ENCODE measurements at places on chromosomes 3 and 15.

GRCh38 chr15:51837792-51838251 is 8.4 kb downstream of the TMOD3 start:
- no peak for DNase-seq

DNA sequence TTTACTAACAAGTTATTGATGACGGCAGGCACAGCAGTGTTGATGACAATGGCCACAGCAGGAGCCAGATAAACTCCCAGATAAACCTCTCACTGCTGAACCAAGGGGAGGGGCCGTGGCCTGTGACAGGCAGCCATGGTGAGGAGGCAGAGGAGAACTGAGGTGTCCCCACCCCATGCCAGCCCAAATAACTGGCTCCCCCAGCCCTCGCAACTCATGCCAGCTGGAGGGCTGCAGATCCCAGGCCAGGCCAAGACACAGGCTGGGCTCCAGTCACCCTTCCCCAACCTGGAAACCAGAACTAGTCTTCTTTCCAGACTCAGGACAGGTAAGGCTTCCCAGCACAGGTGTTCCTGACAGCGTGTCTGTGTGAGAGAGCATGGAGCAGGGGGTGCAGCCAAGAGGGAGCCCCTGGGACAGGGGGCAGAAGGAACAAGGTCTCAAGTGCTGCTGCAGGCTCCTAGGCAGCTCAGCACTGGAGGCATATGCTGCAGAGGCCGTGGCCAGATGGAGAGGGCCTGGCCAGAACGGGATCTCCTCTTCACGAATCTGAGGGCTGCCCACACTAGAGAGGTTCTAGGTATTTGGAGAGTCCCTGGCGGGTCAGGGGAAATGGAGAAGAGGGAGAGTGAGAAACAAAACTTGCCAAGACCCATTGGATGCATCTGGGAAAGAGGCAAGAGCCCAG is 15.9 kb downstream of the PLA2G4F start:
- DNase-seq = no peak

- no peak for DNase-seq
These were observed 921.1 kb downstream of the ROBO1 start for GRCh38 chr3:78846718-78847117.

GRCh38 chr3:192843723-192844485 is 73.8 kb downstream of the MB21D2 start:
- DNase-seq = no peak

DNA sequence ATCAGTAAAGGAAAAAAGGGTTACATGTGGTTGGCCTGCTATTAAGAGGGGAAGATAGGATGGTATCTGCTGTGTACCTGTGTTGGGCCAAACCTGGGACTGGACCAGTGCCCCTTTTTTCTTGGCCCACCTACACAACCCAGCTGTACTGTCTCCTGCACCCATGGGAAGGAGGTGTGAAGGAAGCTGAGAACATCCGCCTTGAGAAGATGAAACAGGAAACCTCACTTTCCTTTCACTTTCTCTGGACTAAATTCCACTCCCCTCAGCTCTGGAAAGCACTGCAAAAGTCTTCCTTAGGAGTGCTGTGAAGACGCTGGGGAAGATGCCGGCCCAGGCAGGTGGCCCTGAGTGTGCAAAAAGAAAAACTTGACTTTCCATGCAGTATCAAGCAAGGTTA is 37.6 kb downstream of the LRRN1 start:
- no peak for DNase-seq

DNA sequence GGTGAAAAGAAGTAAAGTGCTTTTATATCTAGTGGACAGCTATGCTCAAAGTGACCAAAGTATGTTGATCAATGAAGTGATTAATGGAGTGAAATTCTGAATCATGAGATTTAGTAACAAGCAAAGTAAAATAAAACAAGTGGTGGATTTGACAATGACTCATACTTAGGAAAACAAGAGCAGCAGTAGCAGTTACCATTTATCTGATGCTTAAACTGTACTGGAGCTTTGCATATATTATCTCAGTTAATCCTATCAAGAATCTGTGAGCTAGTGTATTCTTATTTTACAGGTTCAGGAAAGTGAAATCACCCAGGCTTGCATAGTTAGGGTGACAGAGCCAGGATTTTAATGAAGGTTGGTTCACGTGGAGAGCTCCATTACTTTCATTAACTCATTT is 50.6 kb upstream of the SPATA16 start:
- no peak for DNase-seq

DNA sequence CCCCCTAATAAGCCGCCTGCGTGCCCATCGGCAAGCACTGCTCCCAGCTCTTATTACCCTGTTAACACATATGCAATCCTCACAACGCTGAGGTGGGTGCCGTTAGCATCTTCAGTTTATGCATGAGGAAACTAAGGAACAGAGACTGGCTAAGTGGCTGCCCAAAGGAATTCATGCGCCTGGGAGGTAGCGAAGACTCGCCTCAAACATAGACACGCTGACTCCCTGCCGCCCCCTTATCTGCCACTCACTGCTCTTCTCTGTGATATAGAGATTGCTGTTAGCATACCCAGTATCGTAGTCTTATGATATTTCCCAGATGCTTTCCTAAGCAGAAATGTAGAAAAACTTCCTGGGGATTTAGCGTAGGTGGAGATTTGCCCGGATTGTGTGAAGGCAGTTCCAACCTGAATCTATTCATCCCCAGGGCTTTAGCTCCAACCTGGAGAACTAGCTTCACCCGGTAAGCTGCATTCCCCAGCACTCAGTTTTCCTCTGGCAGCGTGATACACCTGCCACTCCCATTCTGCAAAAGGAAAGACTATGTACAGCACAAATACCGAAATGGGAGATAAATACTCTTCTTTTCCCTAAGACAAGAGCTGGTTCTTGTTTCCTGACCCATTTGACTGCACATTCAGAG is 23.7 kb upstream of the CD47 start:
- no peak for DNase-seq

DNA sequence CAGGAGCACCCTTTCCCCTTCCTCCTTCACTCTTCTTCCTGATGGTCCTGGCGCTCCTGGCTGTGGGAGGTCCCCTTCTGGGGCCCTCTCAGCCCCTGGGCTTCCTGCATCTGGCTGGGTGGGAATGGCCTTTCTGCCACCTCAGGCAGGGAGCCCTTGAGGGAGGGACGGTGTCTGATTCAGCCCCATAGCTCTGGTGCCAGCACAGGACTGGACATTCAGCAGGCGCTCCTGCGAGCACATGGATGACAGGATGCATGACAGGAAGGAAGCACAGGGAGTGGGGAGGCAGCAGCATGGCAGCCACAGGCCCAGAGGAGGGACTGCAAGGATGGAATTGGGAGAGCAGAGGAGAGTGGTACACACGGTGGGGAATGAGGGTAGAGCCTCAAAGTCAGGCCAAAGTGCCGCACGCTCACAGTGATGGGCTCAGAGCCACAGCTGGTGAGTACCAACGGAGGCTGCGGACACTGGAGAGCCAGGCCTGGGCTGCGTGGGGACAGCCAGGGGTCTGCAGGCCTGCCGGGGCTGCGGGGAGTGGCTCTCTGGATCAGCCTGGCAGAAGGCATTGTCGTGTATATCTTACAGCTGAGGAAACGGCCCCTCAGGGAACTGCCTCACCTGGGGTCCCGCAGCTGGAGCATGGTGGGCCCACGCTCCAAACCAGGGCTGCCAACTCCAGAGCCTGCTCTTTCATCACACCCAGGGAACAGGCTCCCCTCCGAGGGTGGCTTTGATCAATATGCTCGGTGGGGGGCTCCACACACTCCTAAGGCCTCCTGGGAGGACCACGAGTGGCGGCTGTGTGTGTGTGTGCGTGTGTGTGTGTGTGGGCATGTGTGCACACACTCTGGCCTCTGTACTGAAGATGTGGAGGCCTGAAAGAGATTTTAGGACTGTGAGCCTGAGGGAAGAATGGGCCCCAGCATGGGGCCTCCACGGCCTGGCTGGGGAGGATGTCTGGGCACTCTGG is 51.4 kb upstream of the CTSH start:
- no peak for DNase-seq

DNA sequence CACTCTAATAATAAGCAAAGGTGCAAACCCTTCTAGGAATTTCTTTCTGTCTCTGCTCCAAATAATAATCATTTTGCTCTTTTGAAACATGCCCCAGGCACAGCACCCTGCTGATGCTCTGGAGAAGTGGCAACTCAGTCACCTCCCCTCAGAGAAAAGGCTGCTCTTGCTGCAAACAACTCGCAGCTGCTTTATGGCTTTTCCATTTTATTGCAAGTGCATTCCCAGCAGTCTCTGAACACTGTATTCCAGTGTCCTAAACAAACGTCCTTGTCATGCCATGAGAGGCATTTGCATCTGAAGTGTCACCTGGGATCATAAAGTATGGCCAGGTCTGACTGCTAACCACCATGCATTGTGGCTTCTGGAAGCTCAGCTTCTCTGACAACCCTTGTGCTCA is 358.1 kb upstream of the TRIM42 start:
- no peak for DNase-seq

DNA sequence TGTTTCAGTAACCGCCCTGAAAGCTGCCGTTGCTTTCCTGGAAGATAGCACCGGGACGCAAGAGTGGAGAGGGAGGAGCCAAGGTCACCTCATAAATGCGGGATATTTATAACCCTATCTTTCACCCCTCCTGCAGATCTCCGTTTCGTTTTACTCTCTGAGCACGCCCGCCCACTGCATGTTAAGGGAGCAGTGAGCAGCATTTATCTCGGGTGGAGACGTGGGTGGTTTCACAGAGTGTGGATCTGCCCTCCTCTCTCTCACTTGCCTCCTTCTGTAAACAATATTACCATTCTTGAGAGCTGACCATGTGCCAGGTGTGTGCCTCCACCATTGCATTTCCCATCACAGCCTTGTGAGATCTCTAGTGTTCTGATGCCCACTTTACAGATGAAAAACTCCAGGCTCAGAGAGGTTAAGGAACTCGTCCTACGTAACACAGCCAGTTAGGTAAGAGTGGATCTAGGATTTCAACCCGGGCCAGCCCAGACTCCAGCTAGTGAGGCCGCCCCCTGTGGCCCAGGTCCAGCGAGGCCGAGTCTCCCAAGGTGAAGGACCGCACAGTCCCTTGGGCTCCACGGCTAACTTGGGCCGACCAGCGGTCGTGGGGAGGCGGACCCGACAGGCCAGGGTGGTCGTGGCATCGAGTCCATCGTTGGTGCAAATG is 16.9 kb upstream of the SEMA4B start:
- peak; percentile 27 for DNase-seq

GRCh38 chr3:45628746-45629145 is 34.2 kb downstream of the LIMD1 start:
- DNase-seq = peak; percentile 3

GRCh38 chr15:79467865-79468586 is 35.9 kb downstream of the MINAR1 start:
- no peak for DNase-seq

GRCh38 chr15:85333132-85333831 is 47.1 kb upstream of the AKAP13 start:
- DNase-seq = no peak
